ENCODE measurements at places on chromosomes 7 and 10.
A peak's percentile ranks its signal among the peaks of the same experiment; 100 is the strongest.

DNA sequence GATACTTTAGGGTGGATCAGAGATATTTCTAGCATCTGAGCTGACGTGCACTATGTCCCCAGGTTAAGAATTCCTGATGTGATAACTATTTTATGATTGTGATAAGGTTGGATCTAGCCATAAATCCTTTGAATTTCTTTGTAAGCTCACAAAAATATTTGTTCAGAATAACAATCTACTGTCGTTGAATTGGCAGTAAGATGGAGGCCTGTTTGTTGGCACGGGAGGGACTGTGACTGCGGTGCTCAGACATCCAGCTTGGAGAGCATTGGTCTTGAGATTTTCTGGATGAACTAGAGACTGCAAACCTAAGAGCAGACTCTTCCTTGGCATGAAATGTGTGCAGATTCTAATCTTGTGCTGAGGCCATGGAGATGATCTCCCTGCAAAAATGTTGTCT, 131.1 kb downstream of the LRRC4 start:
- no peak for DNase-seq

DNA sequence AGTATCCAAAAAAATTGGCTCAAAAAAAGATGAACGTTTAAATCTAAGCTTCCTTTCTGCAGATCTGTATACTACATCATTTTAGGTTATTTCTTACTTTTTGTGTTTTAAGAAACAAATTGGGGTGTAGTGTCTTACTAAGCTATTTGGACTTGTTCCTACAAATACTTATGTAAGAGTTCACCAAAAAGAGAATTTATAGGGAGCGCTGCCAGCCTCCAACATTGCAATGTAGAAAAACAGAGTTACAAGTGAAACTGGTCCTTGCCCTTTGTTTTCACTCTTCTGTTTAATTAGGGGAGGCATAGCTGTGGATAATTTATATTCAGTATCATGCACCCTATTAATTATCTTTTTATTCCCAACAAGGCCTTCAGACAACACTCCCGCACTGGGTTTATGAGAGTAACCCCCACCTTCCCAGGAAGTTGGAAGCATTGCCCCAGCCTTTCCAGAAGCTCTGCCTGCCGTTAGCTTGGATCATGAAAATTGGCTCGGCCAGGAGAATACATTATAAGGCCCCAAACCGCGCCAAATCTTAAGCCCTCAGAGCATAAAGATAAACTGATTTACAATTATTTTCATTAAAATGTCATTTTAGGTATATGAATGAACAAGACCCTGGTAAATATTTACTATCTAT, 261.8 kb upstream of the KLF6 start:
- DNase-seq: no peak

DNA sequence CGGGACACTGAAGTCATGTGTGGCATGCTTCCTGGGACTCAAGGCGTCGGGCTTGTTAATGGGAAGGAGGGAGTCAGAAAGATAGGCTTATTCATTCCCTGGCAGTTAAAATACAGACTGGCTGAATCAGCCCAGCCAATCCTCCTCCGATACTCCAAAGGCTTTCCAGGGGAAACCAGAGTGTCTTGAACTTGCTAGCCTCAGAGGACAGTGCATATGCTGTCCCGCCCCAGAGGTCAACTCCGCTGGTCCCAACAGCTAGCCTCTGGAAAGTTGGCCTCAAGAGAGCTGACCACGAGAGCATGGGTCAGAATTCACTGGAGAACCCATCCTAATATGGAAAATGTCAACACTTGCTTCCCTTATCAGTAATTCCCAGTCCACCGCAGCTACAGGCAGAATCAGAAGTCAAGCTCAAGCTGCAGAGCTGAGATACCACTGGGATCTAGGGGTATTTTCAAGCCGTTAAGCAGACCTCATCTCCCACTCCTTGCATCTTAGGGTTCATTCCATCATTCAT, 43.0 kb downstream of the ELMO1 start:
- no peak for DNase-seq

GRCh38 chr10:123666318-123667236, at the start of gene GPR26:
Gene GPR26 (plus strand): TSS chr10:123666355. CDS start chr10:123666408, 53 bp downstream.
- peak; percentile 25 for DNase-seq

DNA sequence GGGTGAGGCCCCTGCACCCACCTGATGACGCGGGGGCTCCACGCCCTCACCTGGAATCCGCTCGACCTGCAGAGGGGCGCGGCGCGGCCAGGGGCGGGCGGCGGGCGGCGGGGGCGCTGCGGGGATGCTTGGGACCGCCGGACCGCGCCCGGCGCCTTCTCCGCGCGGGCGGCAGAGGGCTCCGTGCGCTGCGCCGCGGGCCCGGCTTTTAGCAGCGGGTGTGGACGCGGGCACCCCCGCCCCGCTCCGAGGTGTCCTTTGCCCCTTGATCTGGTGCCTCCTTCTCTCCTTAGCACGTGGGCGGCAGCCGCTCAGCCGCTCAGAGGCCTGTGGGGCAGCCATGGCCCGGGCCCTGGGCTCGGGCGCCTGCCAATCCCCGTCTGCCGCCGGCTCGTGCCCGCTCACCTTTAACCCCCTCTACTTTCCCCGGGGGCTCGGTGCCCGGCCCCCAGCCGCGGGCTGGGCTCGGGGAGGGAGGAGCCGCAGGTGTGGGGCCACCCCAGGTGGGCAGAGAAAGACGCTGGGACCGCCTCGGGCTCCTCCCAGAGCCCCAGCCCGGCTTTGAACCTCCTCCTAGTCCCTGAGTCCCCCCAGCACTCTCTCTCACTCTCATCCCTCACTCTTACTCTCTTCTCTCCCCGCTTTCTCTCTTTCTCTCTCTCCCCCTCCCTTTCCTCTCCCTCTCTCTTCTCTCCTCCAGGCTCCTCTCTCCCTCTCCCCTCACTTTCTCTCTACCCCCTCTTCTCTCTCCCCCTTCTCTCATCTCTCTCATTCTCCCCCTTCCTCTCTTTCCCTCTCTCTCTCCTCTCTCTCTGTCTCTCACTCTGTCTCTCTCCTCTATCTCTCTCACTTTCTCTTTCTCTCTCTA, 19.7 kb upstream of the VPS37D start:
- peak; percentile 61 for DNase-seq

- no peak for DNase-seq
Observed at GRCh38 chr10:53638006-53638405, 865.4 kb upstream of the MBL2 start.

GRCh38 chr10:519055-519715, 170.3 kb downstream of the DIP2C start:
- DNase-seq: no peak

DNA sequence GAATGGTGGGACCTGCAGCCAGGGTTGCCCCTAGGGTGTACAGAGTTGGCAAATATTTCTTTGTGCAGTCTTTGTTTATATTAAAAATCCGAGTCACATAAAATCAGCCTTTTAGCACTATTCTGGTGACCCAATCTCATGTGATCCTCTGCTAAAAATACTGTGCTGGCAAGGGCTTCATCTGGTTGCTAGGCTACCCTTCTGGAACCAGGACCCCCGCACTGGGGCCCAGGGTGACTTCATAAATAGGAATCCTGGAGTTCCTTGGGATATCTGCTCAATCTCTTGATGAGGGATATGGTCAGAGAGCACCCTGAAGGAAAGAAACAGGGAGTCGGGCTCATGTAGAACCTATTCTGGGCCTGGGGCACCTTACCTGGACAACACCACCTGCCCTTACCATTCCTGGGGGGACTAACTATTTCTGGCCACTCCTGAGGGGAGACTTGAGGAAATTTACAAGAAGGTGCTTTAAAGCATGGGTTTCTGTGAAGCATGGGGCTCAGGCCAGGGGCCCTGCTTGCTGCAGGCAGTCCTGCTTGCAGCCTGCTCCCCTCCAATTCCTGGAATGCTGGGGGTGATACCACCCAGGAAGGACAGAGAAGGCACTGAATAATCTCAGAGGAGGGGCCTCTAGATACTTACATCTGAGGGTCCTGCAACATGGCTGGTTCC, 44.7 kb downstream of the SH2D4B start:
- no peak for DNase-seq

DNA sequence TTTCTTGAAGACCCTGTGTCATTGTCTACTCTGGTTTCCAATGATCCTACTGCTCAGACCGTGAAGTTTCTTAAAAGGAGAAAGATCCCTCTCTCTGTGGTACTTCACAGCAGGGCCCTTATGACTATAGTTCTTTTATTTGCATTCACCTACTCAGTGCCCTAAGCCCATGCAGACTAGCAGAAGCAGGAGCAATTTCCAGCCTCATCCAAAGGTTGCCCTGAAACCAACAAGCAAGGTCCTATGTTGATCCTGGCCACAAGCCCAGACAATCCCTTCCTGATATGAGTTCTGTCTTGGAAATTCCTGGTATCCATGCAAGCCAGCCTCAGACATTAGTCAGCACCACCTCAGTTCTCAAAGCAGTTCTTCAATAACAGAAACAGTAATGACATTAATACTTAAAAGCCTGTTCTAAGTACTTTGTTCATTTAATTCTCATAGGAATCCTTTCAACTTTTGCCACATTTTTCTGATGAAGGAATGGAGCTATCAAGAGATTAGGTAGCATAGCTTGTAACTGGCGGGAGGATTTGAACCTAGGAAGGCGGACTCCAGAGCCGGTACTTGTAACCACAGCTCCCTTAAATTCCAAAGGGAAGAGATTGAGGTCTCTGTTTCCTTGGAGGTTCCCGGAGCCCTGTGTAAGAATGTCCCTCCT, 58.1 kb upstream of the ST8SIA6 start:
- DNase-seq: no peak

DNA sequence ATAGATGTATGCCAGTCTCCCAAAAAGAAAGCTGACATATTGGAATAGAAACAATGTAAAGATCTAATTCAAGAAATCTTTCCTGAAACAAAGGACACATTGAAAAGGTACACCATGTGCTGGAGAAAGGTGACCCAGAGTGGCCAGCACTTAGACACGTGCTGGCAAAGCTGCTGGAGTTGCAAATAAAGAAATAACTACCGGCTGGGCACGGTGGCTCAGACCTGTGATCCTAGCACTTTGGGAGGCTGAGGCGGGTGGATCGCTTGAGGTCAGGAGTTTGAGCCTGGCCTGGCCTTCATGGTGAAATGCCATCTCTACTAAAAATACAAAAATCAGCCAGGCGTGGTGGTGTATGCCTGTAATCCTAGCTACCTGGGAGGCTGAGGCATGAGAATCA, 35.9 kb downstream of the PKD1L1 start:
- no peak for DNase-seq

DNA sequence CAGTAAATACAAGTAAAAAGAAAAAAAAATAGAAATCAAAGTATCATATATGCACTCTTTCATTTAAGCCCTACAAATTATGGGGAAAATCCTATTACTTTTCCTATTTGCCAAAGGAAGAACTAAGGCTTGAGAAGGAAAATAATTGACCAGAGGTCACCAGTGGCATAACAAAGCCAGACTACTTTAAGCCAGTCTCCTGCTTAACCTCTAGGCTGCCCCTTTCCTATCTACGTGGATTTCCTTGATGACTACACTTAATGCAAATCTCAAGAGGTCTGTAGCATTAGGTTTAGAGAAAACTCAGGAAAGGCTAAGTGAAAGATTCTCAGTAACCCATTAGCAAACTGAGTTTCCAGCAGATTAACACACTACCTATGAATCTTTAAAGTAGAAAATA, 49.8 kb downstream of the TPK1 start:
- DNase-seq: no peak

GRCh38 chr10:62993121-62993520, 140.0 kb upstream of the NRBF2 start:
- no peak for DNase-seq

DNA sequence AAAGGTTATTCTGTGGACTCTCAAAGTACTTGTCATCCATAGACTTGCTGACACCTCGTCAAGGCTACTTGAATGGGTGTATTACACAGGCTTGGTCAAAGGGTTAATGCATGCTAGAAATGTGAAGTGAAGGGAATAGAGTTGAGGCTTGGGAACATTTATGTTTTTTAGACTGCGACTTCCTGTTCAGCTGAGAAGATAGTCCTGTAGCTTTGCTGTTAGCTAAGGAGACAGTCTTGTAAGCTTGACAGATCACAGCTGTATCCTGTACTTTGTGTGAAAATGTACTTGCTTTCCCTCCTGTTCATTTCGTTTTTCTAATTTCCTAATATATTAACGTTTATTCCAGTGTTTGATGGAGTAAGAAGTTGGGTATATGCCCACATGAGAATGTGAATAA, 52.1 kb downstream of the ADD3 start:
- no peak for DNase-seq

DNA sequence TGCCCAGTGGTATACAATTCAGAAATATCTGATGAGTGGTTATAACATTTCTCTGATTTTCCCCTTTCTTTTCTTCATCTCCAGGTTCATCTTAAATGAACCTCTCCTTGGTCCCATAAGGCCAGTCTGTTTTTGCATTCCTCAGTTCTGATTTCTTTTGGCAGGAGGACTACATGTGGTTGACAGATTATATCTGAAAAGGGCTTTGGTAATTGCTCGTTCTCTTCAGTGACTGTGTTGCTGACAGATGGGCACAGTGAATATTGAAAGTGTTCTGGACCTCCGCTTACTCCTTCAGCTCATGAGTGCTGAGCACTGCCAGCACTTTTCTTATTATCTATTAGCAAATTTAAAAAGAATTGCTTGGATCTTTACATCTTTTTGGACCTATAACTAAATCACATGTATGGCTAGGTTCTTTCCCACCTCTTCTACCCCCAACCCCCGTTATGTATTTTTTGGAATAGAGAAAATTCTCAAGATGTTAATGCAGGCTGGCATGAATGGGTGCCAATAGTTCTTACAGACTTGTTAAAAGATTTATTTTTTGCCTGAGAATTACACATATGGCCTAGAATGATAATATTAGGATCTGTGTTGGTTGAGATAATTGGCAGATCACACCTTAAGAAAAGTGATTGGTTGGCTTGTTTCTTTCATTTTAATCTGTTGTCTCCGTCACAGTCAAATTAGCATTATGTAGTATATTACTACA, 323.0 kb downstream of the EXOC4 start:
- peak; percentile 87 for DNase-seq

DNA sequence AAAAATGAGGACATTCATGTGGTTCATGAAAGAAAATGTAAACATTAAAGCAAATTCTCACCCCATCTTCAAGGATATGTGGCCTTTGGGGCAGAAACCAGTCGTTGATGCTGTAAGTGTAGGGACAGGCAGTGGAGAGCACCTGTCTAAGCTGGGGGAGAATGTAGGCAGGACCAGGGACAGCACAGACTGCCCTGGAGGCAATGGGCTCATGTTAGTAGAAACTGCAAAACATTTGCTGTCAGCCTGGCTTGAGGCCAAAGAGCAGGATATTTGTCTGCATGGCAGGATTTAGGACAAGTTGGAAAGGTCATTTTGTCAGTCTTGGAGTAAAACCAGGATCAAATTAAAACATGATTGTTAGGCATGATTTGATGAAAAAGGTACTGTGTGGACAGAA, 211.6 kb upstream of the AGK start:
- DNase-seq: no peak

DNA sequence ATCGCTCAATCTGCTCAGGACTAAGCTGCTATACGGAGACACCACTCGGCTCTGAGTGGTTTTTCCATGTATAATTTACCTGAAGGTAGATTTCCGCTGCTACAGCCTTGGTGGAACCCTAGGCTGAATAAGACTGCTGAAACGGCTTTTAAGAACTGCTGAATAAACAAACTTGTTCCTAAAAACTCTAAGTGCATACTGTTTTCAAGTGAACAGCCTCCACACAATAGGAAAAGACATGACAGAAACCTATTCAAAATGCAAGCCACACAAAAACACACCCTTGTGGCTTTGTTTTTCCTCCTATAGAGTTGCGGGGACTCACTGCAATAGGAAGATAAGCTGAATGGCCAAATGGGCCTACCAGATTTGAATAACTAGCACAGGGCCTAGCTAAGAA, 117.2 kb downstream of the UBE2H start:
- no peak for DNase-seq

Measured in NCI-H2171 treated with DMSO at 0.1 percent for 48 hours (cell line).